Right forelimb (tissue), 1 donor: ENCODE measurements at places on chromosomes 1 and 21.

DNA sequence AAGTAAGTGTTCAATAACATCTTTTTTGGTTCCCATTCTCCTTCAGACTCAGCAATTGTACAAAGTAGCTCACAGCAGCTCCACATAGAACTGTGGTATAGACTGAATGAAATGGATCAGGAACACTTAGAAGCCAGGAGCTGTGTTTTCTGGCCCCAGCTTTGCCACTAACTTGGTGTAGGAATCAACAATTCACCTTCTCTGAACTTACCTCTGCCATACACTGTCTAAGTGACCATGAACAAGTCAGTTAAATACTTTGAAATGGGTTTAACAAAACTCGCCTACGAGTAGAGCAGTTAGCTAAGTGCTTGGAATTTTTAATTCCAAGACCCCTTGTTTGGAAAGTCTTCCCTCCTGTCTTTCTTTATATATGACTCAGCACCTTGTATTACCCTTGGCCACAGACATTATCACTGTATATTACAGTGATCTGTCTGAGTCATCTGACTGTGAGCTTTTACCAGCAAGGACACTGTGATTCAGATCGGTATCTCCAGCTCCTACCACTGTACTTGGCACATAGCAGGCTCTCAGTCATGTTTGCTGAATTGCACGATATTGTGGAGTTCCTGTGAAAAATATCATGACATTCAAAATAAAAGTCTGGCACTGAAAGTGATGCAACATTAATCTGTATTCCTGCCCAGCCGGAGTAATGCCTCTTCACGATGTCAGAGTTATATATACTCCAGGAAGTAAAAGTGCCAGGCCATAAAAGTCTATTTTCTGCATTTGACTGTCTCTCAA, 101.7 kb upstream of the BEND5 start:
- DNase-seq = no peak

DNA sequence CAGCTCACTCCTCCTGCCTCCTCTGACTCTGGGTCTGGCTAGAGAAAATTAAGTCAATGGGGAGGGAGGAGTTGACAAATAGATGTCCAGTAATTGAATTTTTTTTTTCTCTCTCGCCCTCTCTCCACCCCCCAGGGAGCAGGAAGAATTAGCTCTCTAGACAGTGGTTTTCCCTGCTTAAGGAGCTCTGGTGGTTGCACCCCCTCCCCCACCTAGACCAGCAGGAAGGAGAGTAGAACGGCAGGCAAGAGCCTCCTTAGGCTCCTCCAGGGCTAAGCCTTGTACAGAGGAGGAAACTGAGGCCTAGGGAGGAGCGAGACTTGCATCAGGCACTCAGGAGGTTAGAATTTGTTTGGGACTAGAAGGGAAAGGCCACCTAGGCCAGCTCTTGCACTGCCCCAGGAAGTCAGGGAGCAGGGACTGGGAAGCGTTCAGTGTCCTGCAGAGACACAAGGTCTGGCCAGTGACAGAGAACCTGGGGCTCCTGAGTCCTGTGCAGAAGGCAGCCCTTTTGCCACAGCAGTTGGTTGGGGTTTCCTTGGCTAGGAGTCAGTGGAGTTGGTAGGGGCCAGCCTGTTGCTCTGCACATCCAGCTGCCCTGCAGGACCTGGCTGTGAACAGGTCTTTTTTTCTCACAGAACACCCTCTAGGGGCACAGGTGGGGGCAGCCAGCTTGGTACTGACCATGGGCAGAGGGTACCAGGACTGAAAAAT, 49.5 kb upstream of the ACOT11 start:
- DNase-seq = no peak

DNA sequence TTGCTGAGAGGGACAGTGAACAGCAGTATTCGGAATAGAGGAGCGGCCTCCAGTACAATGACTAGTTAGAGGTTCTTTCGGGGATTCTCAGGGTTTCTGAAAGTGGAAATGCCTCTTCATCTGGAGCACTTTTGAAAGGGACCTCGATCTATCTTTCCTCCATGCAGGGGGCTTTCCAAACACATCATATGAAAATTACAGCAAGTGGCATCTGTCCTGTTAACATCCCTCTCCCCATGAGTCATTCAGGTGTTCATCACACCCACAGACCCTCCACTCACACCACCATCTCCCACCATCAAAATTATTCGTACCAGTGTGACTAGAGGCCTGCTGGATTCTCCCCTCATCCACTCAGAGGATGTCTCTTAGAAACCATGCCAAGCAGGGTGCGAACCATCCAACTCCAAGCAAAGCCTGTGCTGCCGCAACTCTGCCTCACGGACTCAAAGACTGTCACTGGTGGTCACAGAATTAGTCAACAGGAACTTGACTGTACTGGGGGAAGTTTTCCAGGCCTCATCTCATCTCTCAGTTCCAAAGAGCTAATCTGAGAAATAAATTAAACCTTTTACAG, 211.1 kb downstream of the MRPL39 start:
- no peak for DNase-seq

DNA sequence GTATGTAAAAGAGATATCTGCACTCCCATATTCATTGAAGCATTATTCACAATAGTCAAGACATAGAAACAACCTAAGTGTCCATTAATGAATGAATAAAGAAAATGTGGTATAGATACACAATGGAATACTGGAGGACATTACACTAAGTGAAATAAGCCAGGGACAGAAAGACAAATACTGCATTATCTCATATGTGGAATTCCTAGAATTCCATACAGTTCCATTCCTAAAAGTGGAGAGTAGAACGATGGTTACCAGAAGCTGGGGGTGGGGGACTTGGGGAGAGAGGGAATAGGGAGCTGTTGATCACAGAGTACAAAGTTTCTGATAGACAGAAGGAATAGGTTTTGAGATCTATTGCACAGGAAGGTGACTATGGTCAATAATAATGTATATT, 7.4 kb downstream of the TMED5 start:
- no peak for DNase-seq

GRCh38 chr1:240414237-240414636, 197.7 kb downstream of the GREM2 start:
- DNase-seq = no peak

GRCh38 chr1:34283142-34283541, 106.4 kb downstream of the C1orf94 start:
- no peak for DNase-seq

DNA sequence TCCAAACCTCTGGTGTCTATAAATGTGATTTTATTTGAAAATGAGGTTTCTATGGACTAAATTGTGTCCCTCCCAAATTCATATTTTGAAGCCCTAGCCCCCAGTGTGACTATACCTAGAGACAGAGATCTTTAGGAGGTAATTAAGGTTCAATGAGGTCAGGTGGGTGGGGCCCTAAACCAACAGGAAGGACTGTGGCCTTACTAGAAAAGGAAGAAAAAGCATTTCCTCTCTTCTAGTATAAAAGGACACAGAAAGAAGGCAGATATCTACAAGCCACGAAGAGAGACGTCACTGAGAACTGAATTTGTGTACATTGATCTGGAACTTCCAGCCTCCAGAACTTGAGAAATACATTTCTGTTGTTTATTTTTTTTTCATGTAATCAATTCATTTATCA, 123.1 kb upstream of the RUNX1 start:
- DNase-seq = no peak

DNA sequence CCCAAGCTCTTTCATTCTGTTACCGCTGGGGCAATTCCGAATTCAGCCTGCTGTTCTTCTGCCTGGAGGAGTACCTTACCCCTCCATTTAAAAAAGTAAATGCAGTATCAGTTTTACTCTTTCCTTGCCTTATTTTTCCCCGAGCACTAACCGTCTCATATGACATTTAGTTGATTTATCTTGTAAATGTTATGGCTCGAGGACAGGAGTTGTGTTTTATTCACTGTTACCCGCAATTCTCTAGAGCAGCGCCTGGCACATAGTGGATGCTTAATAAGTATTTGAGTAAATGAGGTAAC, 425 bp upstream of the TADA1 start:
- DNase-seq = no peak
